Karpas-422 (cell line): ENCODE measurements at places on chromosomes 7 and 10.

DNA sequence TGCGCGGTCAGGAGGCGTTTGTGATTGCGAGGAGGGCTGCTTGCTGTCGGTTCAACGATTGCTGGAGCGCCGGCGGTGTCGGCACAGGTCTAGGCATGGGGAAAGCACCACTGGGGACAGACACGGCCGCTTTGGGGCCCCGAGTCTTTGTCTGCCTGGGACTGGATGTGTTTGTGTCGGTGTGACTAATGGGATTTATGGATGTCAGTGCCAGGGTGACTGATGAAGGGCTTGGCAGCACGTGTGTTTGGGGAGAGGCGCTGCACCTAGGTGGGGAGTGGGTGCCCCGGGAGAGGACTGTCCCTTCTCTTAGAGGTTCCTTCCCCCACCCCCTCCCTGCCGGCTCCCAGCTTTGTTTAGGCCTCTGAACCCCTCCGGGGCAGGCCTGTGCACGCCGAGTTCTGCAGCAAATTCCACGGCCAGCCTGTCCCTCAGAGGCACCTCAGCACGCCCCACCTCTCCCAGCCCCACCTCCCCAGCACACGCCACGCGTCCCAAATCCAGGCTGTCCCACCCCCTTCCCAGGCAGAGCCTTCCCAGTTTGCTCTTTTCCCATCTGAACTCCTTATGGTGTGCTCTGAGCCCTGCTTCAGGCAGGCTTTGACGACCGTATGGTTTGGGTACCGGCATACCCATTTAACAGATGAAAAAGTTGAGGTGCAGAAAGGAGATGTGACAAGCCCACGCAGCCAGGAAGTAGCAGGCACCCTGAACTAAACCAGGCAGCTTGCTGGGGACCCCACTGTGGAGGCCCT, 6.4 kb upstream of the TNRC18 start:
- H3K27ac ChIP-seq = no peak overlapping the region
- DNase-seq = no peak
- H3K4me3 ChIP-seq = no peak overlapping the region
- no peaks in the 10 kb centered on the region for H3K36me3 ChIP-seq

- no peak overlapping the region for H3K4me3 ChIP-seq
- H3K27me3 ChIP-seq = no peaks in the 10 kb centered on the region
- no peak for DNase-seq
- H3K36me3 ChIP-seq = no peaks in the 10 kb centered on the region
- peaks cover 5% of the 10 kb centered on the region for H3K4me1 ChIP-seq
Observed at GRCh38 chr10:86726677-86726999, 29.8 kb upstream of the BMPR1A start.

GRCh38 chr7:151115121-151115835, 29.0 kb downstream of the AGAP3 start:
- no peak overlapping the region for H3K4me3 ChIP-seq
- no peaks in the 10 kb centered on the region for H3K36me3 ChIP-seq
- DNase-seq = no peak
- no peak overlapping the region for H3K27ac ChIP-seq
- no peaks in the 10 kb centered on the region for H3K4me1 ChIP-seq

- no peaks in the 10 kb centered on the region for H3K36me3 ChIP-seq
- no peaks in the 10 kb centered on the region for H3K27me3 ChIP-seq
- peak overlapping the region; percentile 44 for H3K27ac ChIP-seq
- peak; percentile 69 for DNase-seq
Observed at GRCh38 chr10:100907773-100908363, 4.9 kb upstream of the SLF2 start.

GRCh38 chr7:36448781-36449379, 59.2 kb downstream of the ANLN start:
- H3K4me3 ChIP-seq = no peak overlapping the region
- H3K36me3 ChIP-seq = peaks cover 70% of the 10 kb centered on the region
- no peaks in the 10 kb centered on the region for H3K4me1 ChIP-seq
- H3K27me3 ChIP-seq = no peaks in the 10 kb centered on the region
- no peak overlapping the region for H3K27ac ChIP-seq
- DNase-seq = no peak

- no peak overlapping the region for H3K27ac ChIP-seq
- H3K36me3 ChIP-seq = no peaks in the 10 kb centered on the region
- no peaks in the 10 kb centered on the region for H3K27me3 ChIP-seq
Observed at GRCh38 chr7:43750016-43750887, 8.2 kb upstream of the BLVRA start.

- no peak overlapping the region for H3K4me3 ChIP-seq
- no peaks in the 10 kb centered on the region for H3K36me3 ChIP-seq
- no peaks in the 10 kb centered on the region for H3K4me1 ChIP-seq
- DNase-seq = no peak
Observed at GRCh38 chr10:121645696-121646095, 47.5 kb upstream of the FGFR2 start.

GRCh38 chr7:26140380-26140779, 11.6 kb upstream of the NFE2L3 start:
- H3K27me3 ChIP-seq = no peaks in the 10 kb centered on the region
- no peak for DNase-seq
- H3K36me3 ChIP-seq = no peaks in the 10 kb centered on the region
- H3K4me1 ChIP-seq = no peaks in the 10 kb centered on the region
- H3K4me3 ChIP-seq = no peak overlapping the region

GRCh38 chr7:40175725-40176510, 41.1 kb downstream of the SUGCT start:
- DNase-seq = no peak
- no peaks in the 10 kb centered on the region for H3K27me3 ChIP-seq
- no peaks in the 10 kb centered on the region for H3K4me1 ChIP-seq

DNA sequence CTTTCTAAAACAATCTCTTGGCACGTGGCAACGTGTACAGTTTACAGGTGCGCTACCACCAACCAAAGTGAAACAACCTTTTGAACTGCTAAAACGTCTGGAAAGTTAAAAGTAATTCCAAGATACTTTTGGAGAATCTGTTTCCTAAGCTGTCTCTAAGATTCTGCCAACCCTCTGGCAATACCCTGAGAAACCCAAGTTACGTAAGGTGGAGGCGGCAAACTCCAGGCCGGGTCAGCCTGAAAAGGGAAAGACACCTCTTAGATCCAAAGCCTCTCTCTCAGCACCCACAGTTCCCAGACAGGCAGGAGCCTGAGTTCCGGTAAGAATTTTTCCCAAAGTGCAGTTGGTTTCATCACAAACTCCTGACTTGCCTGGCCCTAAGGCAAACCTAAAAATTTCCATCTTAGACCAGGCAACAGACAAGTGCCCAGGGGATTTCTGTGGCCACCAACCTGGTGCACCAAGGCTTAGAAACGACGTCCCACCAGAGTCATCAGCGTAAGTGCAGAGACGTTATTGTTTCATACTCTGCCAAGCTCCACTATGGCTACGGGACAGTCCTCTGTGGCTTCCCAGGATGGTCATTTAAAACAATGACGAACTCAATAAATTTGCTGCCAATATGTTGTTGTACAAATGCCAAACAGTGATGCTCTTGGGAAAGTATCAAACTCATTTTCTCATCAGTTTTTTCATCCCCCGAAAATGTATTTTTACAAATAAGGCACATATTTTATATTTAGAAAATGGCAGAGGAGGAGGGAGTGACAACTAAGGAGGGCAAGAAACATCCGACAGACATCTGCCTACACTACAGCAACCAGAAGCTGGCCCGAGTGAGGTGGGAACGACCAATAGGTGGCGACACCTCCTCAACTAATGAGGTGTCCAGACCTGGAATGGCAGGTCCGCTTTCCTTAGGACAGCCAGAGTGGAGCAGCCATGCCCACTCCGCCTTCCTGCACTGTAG, 205.8 kb upstream of the FRMD4A start:
- no peak overlapping the region for H3K27ac ChIP-seq
- no peaks in the 10 kb centered on the region for H3K27me3 ChIP-seq
- no peaks in the 10 kb centered on the region for H3K36me3 ChIP-seq
- no peaks in the 10 kb centered on the region for H3K4me1 ChIP-seq

DNA sequence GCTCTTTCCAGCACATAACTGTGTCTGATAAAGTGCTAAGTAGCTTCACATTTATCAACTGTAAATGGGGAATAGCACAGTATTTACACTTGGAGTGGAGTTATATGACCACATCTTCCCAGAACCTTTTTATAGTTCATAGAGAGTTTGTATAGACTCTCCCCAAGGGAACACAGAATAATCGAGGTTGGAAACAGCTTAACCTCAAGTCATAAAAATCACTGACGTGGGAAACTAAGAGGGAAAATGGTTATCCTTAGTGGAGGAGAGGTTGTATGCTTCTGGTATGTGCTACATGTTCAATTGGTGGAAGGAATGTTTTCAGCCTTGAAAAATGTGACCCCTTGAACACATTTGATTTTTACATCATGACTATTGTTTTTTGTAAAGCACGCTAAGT, 167.9 kb upstream of the KIAA1217 start:
- DNase-seq = no peak
- no peaks in the 10 kb centered on the region for H3K4me1 ChIP-seq
- no peak overlapping the region for H3K27ac ChIP-seq
- H3K4me3 ChIP-seq = no peak overlapping the region

DNA sequence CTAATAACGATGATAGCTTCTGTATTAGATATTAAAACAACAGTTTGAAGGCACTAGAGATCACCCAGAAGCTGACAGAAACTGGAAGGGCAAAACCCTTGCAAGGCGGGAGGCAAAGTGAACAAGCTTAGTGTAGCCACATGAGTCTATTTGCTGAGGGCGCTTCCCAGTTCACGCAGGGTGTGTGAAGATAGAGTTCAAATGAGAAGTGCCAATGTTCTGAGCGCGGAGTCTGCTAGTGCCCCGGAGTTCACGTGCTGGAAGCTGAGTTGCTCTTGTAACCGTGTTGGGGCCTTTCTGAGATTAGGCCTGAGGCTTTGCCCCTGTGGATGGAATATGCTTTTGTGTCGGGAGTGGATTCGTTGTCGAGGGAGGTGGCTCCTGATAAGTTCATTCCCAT, 16.6 kb upstream of the GTPBP4 start:
- H3K4me3 ChIP-seq = no peak overlapping the region
- no peaks in the 10 kb centered on the region for H3K36me3 ChIP-seq
- no peak for DNase-seq
- H3K27ac ChIP-seq = no peak overlapping the region
- peaks cover 8% of the 10 kb centered on the region for H3K4me1 ChIP-seq
- no peaks in the 10 kb centered on the region for H3K27me3 ChIP-seq

GRCh38 chr10:68096913-68097516, 12.3 kb upstream of the MYPN start:
- no peak overlapping the region for H3K27ac ChIP-seq
- no peaks in the 10 kb centered on the region for H3K27me3 ChIP-seq
- no peaks in the 10 kb centered on the region for H3K4me1 ChIP-seq
- DNase-seq = no peak
- no peak overlapping the region for H3K4me3 ChIP-seq

- no peaks in the 10 kb centered on the region for H3K27me3 ChIP-seq
- no peak overlapping the region for H3K4me3 ChIP-seq
- DNase-seq = no peak
- no peak overlapping the region for H3K27ac ChIP-seq
- no peaks in the 10 kb centered on the region for H3K4me1 ChIP-seq
- no peaks in the 10 kb centered on the region for H3K36me3 ChIP-seq
Observed at GRCh38 chr10:24039897-24040296, 169.0 kb upstream of the KIAA1217 start.

- peak overlapping the region; percentile 28 for H3K4me3 ChIP-seq
- no peaks in the 10 kb centered on the region; the same call in 1 of the 2 replicates for H3K36me3 ChIP-seq
- peak overlapping the region; percentile 89 for H3K27ac ChIP-seq
- peaks cover 98% of the 10 kb centered on the region for H3K4me1 ChIP-seq
- no peaks in the 10 kb centered on the region for H3K27me3 ChIP-seq
- DNase-seq = peak; percentile 91
Observed at GRCh38 chr7:5699467-5700384, 81.7 kb downstream of the RNF216 start.

DNA sequence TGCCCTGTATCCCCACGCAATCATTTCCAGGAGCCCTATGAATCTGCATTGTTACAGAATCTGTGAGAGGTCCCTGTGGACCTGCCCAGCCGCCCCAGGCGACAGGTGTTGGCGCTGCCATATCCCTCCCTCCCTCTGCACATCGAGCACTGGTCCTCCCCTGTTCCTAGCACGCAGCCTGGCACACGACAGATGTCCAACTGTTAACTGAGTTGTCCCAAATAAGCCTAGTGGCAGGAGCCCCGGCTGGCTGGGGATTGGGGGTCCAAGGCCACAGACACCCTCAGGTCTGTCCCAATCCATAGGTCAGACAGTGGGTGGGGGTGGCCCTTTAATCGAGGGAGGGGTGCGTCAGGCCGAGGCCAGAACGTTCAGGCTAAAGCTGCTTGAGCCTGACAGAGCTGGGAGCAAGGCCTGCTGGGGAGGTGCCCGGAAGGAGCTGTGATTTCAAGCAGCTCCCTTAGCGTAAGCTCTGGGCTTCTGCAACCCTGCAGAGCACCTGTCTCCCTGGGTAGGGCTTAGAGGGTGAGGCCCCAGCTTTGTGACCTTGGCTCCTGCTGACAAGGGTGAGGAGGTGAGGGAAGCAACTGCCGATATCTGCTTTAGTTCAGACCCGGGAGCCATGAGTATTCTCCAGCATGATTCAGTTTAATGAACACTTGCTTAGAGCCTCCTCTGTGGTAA, 40.1 kb downstream of the ADRA2A start:
- H3K27ac ChIP-seq = no peak overlapping the region
- H3K4me3 ChIP-seq = no peak overlapping the region
- no peaks in the 10 kb centered on the region for H3K36me3 ChIP-seq
- no peaks in the 10 kb centered on the region for H3K27me3 ChIP-seq
- no peaks in the 10 kb centered on the region for H3K4me1 ChIP-seq

GRCh38 chr7:214410-215212, 22.2 kb downstream of the FAM20C start:
- H3K4me1 ChIP-seq = no peaks in the 10 kb centered on the region
- H3K27me3 ChIP-seq = no peaks in the 10 kb centered on the region
- H3K36me3 ChIP-seq = no peaks in the 10 kb centered on the region
- H3K27ac ChIP-seq = no peak overlapping the region
- no peak overlapping the region for H3K4me3 ChIP-seq

DNA sequence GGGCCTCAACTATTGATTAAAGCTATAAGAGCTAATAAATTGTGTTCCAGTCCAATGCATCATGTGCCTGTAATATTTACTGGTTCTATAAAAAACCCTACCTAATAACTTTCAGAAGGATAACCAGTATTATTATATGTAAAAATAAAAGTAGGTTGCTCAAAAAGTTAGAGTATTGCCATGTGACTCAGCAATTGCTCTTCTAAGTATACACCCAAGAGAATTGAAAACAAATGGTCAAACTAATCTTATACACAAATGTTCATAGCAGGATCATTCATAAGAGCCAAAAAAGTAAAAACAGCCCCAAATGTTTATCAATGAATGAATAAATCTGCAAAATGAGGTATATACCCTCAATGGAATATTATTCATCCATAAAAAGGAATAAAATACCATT, 89.5 kb upstream of the TES start:
- no peaks in the 10 kb centered on the region for H3K4me1 ChIP-seq
- H3K4me3 ChIP-seq = no peak overlapping the region
- no peak overlapping the region for H3K27ac ChIP-seq
- H3K27me3 ChIP-seq = no peaks in the 10 kb centered on the region

GRCh38 chr7:48251766-48252165, 80.5 kb downstream of the ABCA13 start:
- no peaks in the 10 kb centered on the region for H3K27me3 ChIP-seq
- no peaks in the 10 kb centered on the region for H3K4me1 ChIP-seq
- no peak overlapping the region for H3K27ac ChIP-seq
- H3K36me3 ChIP-seq = no peaks in the 10 kb centered on the region

DNA sequence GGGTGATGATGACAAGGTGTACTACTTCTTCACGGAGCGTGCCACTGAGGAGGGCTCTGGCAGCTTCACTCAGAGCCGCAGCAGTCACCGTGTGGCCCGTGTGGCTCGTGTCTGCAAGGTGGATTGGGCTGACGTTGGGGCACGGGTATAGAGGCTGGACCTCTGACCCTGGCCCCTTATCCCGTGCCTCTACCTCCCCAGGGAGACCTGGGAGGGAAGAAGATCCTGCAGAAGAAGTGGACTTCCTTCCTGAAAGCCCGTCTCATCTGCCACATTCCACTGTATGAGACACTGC, 8.4 kb downstream of the MRPL43 start:
- H3K27ac ChIP-seq = no peak overlapping the region
- H3K4me1 ChIP-seq = no peaks in the 10 kb centered on the region
- H3K4me3 ChIP-seq = no peak overlapping the region
- H3K27me3 ChIP-seq = no peaks in the 10 kb centered on the region
- peaks cover 4% of the 10 kb centered on the region; the same call in 1 of the 2 replicates for H3K36me3 ChIP-seq
- no peak for DNase-seq
